ENCODE measurements at places on chromosomes 7 and 10.

- DNase-seq: peak; percentile 17
These were observed 26.4 kb downstream of the MBL2 start for GRCh38 chr10:52746169-52746568.

GRCh38 chr10:76202777-76203176 is 771.4 kb downstream of the LRMDA start:
- no peak for DNase-seq

DNA sequence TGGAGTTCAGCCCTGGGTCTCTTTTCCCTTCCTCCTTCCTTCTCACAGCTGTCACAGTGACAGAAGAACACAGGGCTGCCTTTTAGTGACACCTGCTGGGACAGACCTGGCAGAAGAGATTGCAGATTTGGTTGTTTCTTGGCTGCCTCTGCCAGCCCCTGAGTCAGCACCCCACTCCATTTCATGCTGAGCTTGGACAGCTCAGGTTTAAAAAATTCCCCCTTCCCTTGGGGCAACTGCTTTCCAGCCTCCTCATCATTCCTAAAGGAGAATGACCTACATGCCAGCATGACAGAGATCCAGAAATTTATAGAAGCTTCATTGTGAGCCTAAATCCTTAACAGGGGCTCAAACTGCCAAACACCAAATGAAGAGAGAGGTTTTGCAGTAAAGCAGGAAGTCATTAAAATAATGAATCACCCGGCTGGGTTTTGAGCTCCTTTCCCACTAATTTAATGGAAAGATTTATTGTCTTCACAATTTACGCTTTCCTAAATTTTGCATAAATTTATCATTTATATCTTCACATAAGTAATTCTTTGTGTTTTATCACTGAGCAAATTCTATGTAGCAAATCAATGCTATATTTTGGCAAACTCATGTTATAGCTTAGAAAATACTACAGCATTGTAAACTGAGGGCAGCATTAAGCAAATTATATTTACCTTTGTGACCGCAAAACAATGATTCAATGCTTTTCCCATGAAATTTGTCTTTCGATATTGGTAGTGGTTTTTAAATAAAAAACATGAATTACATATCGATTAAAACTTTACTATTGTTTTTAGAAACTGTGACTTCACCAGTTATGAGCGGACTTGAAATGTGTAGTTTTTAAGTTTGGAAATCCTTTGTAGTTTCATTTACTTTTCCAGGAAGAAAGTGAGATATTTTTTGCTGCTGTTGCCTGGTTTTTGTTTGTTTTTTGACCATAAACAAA is 399.5 kb upstream of the ANKRD30A start:
- peak; percentile 29 for DNase-seq

GRCh38 chr10:98269435-98269912 is 1.5 kb upstream of the LOXL4 start:
- no peak for DNase-seq

DNA sequence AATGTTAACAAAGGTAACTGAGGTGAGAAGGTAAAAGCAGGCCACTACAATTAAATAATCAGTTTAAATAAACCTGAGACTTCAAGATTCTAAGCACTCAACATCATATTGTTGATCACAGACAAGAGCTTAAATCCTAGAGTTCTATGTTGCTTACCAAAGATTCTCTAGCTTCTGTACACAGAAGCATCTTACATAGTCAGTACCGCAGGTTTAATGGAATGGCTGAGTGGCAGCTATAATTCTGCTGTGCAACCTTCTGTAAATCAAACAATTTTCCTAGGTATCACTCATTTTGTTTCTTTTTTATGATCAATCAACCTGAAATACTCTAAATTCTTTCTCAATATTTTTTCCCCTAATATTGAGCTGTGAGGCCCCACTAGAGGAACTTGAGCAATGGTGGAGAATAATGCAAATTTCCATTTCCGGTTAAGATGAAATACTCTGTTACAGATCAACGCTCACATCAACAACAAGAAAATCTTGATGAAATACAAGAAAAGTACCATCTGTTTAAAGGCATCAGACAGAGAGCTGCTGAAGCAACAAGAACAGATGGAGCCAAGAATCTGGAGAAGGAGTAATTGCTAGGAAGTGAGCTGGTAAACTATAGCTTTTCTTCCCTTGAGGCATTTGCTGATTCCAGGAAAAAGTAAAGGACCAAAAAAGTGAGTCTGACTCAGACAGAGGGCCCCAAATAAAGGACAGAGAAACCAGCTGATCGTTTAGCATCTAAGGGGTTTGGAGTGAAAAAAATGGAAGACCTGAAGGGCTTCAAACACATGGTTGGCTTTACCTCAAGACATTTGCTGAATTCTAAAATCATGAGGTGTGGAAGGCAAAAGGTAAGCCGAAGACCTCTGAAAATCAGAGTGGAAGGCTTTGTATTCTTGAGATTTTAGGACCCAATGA is 22.6 kb downstream of the PNPLA8 start:
- peak; percentile 96 for DNase-seq

GRCh38 chr7:25922296-25922695 is 229.7 kb upstream of the NFE2L3 start:
- no peak for DNase-seq

DNA sequence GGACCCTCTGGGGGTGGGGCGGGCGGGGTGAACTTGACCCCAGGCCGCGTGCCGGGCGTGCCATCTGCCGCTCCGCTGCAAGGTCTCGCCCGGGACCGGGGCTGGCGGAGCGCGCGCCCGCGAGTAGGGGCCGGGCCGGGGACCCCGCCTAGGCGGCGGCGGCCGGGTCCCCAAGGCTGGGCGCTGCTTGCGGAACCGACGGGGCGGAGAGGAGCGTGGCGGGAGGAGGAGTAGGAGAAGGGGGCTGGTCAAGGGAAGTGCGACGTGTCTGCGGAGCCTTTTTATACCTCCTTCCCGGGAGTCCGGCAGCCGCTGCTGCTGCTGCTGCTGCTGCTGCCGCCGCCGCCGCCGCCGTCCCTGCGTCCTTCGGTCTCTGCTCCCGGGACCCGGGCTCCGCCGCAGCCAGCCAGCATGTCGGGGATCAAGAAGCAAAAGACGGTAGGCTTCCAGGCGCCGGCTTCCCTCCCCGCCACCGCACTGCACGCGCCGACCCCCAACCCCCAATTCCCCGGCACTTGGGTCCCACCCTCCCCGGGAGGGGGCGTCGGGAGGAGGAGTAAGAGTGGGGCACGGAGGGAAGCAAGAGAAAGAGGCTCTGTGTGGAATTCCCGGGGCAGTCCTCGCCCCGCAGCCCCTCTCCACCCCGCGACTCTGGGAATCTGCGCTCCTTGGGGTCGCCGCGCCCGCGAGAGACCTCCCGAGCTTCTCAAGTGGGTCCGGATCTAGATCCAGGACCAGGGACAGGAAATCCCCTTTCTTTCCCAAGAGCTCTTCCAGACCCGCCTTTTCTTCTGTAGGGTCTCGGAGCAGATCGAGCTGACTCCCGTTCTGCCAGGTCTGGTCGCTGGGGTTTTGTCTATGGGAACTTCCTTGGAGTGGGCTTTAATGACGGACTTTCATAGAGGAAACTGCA is at the start of gene PAPSS2:
PAPSS2 (plus strand) TSS at position 308 of the 913 bp plus-strand sequence; CDS start at position 412, 104 bp downstream.
- DNase-seq: no peak

- no peak for DNase-seq
These were observed 1010.0 kb downstream of the XPNPEP1 start for GRCh38 chr10:108913300-108913699.

GRCh38 chr7:32948202-32948601 is 9.0 kb upstream of the FKBP9 start:
- no peak for DNase-seq

GRCh38 chr7:77838929-77839491 is 40.4 kb downstream of the PHTF2 start:
- peak; percentile 25 for DNase-seq

Data from NAMALWA (cell line).